ENCODE measurements at places on chromosomes 6 and 20.

DNA sequence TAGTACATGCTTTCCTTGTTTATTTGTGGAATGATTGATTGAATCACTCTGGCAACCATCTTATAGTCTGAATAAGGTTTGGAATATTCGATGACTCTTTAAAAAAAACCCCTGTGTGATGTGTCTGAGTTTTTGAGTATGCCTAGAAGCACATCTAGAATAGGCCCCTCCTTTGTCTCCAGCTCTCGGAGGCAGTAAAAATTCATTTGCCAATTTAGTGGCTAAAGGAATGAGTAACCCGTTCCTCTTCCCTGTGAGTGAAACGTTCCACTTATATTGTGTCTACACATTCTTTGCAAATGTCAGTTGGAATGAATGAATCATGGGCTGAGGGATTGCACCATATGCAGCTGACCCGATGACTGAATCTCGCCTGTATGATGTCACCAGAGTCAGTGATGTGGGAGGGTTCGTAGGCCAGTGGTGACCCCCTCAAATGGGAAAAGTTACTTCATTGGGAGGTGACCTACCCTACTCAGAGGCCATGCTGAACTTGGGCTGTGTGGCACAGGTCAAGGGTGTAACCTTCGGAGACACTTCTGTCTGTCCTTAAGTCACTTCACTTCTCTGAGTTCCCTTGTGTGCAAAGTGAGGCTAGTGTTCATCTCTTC, 21.6 kb downstream of the MOCS3 start:
- no peak for DNase-seq

DNA sequence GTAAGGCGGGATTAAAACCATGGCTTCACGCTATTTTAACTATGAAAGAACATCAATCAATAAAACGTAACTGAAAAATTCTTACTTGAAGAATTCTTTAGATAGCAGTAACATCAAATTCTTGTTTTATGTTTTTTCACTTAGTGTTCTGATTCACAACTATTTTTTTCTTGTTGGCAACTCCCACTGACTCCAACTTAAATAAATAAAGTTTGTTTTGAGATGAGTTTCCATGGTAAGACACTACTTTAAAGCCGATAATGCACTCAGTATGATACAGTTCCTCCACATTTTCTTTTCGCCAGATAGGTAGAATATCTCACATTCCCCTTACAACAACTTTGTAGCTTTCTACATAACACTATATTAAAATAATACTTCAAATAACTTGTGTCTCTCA, 33.1 kb upstream of the CNKSR3 start:
- no peak for DNase-seq

DNA sequence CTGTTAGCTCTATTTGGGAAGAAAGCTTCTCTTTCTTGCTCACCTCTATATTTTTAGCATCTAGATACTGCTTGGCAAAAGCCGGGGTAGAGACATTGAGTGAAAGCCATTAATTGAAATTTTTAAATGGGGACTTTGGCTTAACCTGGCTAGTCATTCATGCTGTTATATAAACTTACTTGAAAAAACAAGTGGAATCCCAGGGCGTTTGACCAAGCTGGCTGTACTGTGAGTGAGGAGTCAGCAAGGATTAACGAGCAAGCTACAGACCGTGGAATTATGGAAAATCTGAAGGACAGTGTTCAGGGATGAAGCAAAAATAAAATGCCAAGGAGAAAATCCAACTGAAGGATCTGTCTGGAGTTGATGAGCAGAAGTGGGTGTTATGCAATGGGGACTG, 232.0 kb downstream of the GRM1 start:
- DNase-seq = no peak

- DNase-seq = no peak
These were observed 5.5 kb downstream of the HLA-DQA1 start for GRCh38 chr6:32642720-32643106.

- no peak for DNase-seq
These were observed 42.7 kb upstream of the NOX3 start for GRCh38 chr6:155498370-155498769.

DNA sequence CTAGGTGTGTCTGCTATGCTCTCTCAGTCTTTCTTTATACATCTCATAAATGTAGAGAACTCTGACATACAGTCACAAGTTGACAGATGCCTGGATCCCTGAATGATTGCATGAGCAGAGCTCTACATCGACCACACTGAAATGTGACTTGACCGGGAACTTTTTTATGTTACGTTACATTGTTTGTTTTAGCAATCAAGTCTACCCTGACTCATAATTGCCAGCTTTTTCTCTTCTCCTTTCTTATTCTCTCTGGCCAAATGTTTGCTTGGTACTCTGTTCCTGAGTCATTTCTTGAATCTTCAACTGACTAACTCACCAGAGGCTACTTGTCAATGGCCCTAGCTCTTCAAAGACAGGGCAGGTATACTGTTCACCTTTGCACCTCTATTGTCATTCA, 213.6 kb upstream of the DTNBP1 start:
- no peak for DNase-seq

DNA sequence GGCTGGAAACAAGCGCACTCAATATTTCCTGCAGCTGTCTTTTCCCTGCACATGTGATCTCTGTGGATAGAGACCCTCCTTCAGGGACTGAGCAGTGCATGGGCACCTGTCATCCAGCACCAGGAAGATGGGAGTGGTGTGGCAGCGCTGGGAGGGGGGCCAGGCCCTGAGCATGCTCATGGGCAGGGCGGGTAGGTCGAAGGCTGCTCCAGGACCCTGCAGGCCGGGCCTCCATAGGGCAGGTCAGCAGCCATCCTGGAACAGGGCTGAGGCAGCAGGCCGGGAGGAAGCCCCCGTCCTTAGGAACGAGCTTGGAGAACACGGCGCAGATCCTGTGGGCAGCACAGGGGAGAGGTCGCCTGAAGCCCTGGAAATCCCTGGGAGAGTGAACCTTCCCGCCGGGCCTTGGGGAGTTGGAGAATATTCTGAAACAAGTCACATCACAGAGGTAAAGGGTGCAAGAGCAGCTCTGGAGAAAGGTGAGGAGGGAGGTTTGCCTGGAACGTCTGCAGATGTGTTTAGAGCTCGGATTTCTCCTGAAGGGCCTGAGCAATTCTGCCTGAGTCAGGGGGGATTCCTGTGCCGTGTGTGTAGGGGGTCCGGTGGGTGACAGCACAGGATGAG, 133.2 kb downstream of the SMOC2 start:
- no peak for DNase-seq

DNA sequence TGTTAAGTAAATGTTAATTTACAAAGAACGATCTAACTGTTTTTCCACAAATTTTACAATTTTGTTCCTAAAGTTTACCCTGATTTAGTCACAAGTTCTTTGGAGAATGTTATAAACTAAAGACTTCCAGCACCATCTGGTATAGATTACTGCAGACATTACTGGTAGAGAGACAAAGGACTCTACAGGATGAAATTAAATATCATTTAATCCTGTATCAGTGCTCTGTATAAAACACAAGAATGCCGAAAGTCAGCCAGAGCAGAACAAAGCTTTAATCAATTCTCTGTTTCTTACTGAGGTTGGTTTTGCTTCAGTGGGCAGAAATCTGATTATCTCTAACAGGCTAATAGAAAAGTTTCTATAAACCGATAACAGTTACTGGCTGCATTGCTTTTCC, 763.6 kb downstream of the TENT5A start:
- DNase-seq = no peak

DNA sequence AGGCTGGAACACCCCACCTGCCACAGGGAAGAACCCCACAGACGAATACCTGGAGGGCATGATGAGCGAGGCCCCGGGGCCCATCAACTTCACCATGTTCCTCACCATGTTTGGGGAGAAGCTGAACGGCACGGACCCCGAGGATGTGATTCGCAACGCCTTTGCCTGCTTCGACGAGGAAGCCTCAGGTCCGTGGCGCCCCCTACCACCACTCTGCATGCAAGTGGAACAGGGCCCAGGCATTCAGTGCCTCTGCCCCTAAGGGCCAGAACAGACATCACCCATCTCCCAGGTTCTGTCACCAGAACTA, 6.6 kb downstream of the MYL9 start:
- DNase-seq = no peak

DNA sequence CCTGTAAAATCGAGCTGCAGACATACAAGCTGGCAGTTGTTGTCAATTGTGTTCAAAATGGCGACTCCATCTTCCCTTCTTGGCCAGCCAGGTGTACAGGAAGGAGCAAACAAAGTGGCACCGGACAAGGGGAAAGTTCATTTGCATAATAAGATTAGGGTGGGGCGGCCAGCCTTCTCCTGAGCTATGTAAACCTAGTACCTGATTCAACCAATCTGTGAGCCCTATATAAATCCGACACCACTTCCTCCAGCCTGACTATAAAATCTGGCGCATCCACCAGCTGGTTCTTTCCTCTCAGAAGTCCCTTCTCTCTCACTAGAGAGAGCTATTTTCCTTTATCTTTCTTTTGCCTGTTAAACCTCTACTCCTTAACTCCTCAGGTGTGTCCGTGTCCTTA, 8.1 kb upstream of the HBS1L start:
- DNase-seq = no peak

Data from activated T-helper 1 cell treated with Interleukin-2 at 50 U/mL for 16 hours (primary cell).